ENCODE measurements at places on chromosomes 7 and 10.
A peak's percentile ranks its signal among the peaks of the same experiment; 100 is the strongest.

DNA sequence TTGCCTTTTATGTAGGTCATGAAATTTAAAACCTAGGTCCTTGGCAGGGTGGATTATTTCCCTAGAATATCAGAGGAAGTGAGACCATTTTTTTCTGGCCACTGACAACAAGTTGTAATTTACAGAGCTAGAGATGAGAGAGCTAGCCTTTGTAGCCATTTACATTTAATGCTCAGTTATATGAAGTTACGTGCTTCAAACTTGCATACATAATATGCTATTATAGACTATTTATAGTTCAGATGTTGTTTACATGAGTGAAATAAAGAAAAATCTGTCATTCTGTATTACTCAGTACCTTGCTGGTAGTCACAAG lies 234.9 kb upstream of the MBL2 start:
- DNase-seq: no peak

DNA sequence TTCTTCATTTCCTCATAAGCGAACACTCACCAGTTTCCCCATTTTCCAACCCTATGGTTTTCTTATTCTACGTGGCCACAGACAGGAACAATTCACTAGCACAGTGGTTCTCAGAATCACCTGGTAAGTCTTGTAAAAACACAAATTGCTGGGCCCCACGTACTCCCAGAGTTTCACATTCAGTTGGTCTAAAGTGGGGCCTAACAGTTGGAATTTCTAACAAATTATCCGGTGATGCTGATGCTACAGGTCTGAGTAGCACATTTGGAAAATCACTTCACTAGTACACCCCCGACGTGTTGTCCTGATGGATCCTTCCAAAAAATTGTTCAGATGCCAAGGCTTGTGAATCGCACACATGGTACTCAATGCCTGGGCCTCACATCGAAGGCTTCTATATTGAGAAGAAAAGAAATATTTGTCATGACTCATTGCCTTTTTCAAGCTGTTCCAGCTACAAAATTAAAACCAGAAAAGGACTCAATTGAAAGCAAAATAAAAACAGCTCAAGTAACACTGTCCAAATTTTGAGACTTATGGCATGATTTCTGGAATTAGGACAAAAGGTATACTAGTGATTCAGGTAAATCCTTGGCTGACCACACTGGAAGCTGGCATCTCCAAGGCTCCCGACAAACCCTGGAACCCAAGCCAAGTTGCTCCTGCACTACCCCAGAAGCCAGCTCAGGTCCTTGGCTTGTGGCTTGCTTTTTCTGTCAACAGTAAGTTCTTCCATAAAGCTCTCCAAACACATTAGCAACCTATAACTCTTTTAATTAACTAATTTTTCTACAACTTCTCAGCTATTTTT lies 12.9 kb upstream of the VIM start:
- DNase-seq: no peak

GRCh38 chr7:42961170-42961569 lies 29.0 kb downstream of the MRPL32 start:
- DNase-seq: no peak

DNA sequence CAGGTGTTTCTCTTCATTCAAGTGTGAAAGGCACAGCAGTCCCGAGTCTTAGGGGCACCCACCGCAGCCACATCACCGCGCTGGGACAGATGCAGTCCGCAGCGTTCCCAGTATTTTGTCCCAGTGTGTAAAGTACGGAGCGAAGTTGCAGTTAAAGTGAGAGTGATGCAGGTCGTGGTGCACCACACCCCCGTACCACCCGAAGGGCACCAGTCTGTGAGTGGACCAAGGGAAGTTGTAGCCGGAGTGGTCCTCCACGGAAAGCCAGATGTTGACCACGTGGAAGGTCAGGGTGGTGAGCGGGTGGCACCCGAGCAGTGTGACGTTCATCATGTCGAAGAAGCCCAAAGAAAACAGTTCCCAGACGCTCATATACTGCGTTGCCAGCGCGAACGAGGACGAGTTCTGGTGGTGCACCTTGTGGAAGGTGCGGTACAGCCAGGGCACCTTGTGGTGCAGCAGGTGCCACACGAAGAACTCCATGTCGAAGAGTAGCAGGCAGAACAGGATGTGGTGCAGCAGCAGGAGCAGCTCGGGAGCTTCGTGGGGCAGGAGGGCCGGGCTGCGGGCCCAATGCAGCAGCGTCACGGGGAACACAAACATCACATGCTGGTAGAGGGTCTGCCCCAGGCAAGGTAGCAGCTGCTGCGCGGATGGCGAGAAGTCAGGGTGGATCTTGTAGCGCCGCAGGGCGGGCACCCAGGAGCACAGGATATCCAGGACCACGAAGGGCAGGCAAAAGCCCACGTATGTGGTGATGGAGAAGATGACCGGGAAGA lies 526 bp downstream of the CH25H start:
- DNase-seq: peak; percentile 16

DNA sequence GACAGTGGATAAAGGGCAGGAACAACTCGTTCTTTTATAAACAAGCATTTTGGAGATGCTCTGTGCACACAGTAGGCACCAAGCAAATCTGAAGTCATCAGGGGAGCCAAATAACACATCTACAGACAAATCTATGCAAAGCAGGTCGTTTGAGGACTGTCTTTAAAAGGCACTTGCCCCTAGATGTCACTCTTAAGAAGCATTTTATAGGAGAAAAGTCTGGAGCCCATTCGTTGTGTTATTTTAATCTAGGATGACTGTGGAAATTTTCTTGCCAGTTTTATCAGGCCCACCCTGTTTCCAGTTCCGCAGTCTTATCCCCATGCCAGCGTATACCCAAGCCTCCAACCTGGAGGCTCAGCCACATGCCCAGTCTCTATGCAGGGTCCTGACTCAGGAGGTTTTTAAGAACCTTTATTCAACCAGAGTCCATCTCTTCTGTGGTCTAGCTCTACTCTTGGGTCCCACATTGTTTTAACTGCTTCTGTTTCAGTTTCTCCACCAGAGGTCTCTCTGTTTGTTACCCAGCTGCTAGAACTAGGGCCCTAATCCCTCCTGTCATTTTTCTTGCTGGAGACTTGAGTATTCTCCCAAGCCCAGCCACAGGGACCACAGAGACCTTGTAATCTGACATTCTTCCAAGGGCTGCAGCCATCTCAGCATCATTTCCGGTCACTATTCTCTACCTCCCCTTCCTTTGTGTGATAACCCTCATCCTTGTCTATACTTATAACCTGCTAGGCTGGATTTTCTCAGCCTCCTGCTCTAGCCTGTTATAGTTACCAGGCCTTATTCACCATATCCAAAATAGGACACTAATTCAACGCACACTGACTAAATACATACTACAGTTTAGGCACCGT lies 26.7 kb downstream of the PIK3CG start:
- no peak for DNase-seq

DNA sequence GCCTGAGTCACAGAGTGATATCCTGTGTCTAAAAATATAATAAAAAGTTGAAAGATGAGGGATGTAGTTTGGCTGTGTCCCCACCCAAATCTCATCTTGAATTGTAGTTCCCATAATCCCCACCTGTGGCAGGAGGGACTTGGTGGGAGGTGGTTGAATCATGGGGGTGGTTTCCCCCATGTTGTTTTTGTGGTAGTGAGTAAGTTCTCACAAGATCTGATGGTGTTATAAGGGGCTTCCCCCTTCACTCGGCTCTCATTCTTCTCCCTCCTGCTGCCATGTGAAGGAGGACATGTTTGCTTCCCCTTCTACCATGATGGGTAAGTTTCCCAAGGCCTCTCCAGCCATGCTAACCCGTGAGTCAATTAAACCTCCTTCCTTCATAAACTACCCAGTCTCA lies 25.1 kb upstream of the UBE3C start:
- no peak for DNase-seq

GRCh38 chr10:77318739-77319138 lies 318.9 kb downstream of the KCNMA1 start:
- no peak for DNase-seq

GRCh38 chr10:49243610-49244283 lies 55.2 kb upstream of the C10orf71 start:
- DNase-seq: no peak

GRCh38 chr7:81190997-81191768 lies 272.3 kb upstream of the SEMA3C start:
- DNase-seq: no peak

GRCh38 chr10:112738606-112739591 lies 211.1 kb upstream of the TCF7L2 start:
- no peak for DNase-seq

GRCh38 chr10:27285093-27285492 lies 44.5 kb upstream of the ACBD5 start:
- peak; percentile 69 for DNase-seq

- no peak for DNase-seq
These were observed 642 bp upstream of the PRKG1 start for GRCh38 chr10:51073453-51074237.

GRCh38 chr10:30540276-30540675 lies 89.3 kb downstream of the LYZL2 start:
- DNase-seq: no peak

DNA sequence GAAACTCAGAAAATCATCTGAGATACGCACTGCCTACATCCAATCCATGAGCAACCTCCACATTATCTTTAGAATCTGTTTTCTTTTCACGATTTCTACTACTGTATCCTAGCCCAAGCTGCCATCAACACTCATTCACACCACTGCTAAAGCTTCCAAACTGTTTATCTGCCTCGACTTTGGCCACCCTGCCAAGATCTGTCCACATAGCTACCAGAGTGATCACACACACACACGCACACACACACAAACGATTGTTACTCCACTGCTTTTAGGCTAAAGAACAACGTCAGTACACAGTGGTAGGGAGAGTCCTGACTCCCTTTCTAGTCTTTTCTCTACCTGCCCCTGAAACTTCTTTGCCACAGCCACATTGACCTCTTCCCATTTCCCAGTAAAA lies 142.0 kb downstream of the CCDC71L start:
- no peak for DNase-seq

DNA sequence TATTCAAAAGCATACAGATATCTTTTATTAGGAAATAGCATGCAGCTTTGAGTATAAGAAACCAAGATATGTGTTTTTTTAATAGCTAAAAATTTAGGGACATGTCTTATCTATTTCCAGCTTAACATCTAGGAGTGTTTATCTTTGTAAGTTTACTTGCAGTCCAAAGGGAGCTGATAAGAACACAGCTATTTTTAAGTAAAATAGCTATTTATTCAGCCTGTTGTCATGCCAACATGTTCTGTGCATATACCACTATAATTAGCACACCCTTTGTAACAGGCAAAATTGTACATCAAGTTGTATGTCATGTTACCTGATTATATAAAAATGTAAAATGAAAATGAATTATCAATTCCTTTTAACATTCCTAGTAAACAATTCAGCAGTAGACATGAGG lies 29.6 kb downstream of the FAM133B start:
- no peak for DNase-seq

GRCh38 chr7:45697576-45698136 lies 123.5 kb downstream of the ADCY1 start:
- no peak for DNase-seq

- no peak for DNase-seq
These were observed 60.5 kb downstream of the SEMA3D start for GRCh38 chr7:85126383-85126782.

GRCh38 chr10:102670871-102671434 lies 26.7 kb downstream of the TRIM8 start:
- DNase-seq: no peak

GRCh38 chr10:21431799-21432198 lies 93.7 kb downstream of the SKIDA1 start:
- DNase-seq: no peak

GRCh38 chr7:50371551-50372021 lies 67.1 kb downstream of the IKZF1 start:
- peak; percentile 78 for DNase-seq

DNA sequence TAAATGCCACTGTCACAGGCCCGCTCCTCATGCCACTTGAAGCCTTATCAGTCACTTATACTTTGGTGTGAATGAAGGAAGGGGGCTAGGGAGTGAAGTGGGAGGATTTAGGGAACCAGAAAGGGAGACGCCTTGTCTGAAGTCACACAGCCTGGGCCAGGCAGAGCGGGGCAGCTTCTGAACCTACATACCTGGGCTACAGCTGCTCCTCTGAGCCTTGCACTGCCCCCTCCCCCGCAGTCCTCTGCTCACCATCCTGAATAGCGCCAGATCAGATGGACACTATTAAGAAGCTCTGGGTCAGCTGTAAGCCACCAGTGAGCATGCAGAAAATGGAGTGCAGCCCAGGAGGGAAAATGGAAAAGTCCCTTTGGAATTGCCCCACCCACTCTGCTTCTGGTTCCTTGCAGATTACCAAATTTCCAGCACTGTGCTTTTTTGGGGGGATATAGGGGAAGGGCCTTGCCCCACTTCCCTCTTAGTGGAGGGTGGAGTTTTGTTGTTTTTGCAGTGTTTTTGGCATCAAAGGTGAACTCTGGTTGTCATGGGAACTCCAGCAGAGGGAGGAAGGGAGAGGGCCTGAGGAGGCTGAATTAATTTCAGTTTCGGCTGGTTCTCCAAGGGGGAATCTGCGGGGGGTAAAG lies 35.0 kb upstream of the ADCYAP1R1 start:
- DNase-seq: no peak

GRCh38 chr7:44224974-44225565 lies 24.3 kb downstream of the YKT6 start:
- DNase-seq: no peak

GRCh38 chr10:11796474-11796873 lies 26.7 kb upstream of the PROSER2 start:
- no peak for DNase-seq
